NCI-H510A (cell line): ENCODE measurements at places on chromosomes 3 and 15.
A peak's percentile ranks its signal among the peaks of the same experiment; 100 is the strongest.

GRCh38 chr15:50814634-50815033, 49.1 kb upstream of the SPPL2A start:
- no peak for DNase-seq

DNA sequence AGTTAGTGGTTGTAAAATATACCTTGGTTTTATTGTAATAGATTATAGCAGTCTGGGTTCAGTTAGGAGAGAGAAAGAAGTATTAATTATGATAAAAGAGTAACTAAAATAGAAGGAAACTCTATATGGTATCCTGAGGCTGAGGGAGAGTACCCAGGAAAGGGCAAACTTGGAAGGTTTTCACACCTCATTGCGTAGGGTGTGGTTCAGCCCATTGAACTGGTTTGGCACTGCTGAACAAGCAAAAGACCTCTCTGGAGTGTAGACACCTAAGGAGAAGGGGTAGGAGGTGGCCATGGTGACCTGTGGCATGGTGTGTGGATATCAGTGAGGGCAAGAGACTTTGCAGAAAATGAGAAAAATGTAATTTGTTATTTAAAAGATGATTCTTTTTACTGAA, 63.5 kb downstream of the STT3B start:
- DNase-seq = no peak

GRCh38 chr3:192857260-192857661, 60.4 kb downstream of the MB21D2 start:
- no peak for DNase-seq

DNA sequence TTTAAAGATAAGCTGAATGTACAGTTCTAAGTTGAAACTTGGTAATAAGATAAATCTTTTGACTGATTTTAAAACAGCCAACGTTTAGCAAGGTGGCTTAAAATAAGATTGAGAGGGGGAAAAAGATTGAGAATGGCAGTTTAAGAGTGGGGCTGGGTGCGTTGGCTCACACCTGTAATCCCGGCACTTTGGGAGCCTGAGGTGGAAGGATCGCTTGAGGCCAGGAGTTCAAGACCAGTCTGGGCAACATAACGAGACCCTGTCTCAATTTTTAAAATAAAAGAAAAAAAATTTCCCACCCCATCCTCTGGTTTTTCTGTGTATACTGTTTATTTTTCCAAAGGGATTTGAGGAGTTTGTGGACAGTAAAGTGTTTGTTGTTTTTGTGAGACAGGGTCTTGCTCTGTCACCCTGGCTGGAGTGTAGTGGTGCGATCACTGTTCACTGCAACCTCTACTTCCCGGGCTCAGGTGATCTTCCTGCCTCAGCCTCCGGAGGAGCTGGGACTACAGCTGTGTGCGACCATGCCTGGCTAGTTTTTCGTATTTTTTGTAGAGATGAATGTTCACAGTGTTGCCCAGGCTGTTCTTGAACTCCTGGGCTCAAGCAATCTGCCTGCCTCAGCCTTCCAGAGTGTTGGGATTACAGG, 3.0 kb downstream of the MAPK6 start:
- DNase-seq = no peak

- no peak for DNase-seq
Measured at GRCh38 chr3:7964899-7965298, 536.7 kb upstream of the LMCD1 start.

GRCh38 chr3:172449466-172450149, 1.4 kb upstream of the GHSR start:
- DNase-seq = no peak

- no peak for DNase-seq
Measured at GRCh38 chr3:16332904-16333426, 68.0 kb downstream of the OXNAD1 start.

- DNase-seq = no peak
Measured at GRCh38 chr3:128344052-128344735, 122.5 kb downstream of the DNAJB8 start.

DNA sequence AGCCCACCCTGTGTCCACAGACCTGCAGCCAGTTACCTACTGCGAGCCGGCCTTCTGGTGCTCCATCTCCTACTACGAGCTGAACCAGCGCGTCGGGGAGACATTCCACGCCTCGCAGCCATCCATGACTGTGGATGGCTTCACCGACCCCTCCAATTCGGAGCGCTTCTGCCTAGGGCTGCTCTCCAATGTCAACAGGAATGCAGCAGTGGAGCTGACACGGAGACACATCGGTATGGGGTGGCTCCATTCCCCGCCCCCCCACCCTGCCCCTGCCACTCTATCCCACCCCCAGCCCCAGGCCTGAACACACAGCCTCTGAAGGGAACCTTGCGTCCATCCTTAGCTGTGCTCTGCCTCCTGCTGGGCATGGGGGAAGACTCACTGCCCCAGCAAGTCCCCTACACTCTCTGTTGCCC, 73.2 kb downstream of the AAGAB start:
- no peak for DNase-seq

GRCh38 chr3:174198199-174198598, 660.9 kb upstream of the NAALADL2 start:
- no peak for DNase-seq

- DNase-seq = no peak
Measured at GRCh38 chr3:170429050-170429449, 10.4 kb downstream of the CLDN11 start.

DNA sequence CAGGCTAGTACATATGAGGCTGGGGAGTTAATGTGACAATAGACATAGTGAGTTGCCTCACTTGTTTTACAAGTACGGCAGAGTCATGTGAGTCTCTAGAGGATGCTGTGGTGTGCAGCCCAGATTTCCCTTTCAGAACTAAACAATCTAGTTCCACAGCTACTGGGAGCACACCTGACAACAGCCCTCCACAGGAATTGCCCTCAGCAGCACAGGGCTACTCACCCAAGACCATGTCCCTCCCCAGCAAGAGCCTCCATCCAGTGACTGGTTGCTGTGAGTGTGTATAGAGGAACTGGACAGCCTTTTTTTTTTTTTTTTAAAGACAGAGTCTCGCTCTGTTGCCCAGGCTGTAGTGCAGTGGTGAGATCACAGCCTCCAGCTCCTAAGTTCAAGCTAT, 40.2 kb upstream of the UBE2E2 start:
- no peak for DNase-seq

- peak; percentile 16 for DNase-seq
Measured at GRCh38 chr3:20320489-20320888, 134.5 kb upstream of the SGO1 start.

DNA sequence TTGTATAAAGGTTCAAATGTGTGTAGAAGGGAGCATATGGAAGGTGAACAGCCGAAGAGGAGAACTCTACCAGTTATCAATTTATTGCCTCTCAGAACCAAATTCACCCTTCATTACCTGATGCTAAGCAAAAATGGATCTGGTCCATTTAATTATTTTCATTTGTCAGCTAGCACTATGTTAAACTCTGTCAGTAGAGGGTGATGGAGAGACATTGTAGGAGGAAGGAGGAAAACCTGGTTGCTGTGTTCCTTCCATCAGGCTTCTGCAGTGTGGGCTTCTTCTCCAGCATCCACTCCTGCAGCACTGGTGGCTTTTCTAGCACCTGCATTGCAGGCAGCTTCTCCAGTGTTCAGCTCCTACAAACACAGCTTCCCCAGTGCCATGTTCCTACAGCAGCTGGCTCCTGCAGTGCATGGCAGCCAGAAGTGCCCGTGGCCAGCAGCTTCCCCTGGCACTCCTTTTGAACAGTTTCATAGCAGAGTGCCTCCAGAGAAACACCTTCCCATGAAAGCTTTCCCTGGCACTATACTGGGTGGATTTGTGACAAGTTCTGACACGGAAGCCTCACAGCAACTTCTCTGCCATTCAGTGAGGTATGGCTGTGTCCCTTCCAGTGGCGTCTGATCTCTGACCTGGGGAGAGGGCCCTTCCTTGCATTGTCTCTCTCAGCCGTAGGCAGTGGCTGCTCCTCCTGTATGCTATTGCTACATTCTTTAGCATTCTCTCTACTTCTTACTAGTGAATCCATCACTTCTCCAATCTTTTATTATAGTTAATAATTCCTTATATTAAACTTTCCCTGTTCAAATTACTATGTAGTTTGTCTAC, 14.6 kb upstream of the IL17RD start:
- no peak for DNase-seq

- DNase-seq = no peak
Measured at GRCh38 chr3:157755233-157755632, 252.0 kb upstream of the VEPH1 start.

- peak; percentile 13 for DNase-seq
Measured at GRCh38 chr3:30934208-30934550, 39.7 kb upstream of the GADL1 start.

- no peak for DNase-seq
Measured at GRCh38 chr3:11850003-11850402, 3.3 kb upstream of the TAMM41 start.

DNA sequence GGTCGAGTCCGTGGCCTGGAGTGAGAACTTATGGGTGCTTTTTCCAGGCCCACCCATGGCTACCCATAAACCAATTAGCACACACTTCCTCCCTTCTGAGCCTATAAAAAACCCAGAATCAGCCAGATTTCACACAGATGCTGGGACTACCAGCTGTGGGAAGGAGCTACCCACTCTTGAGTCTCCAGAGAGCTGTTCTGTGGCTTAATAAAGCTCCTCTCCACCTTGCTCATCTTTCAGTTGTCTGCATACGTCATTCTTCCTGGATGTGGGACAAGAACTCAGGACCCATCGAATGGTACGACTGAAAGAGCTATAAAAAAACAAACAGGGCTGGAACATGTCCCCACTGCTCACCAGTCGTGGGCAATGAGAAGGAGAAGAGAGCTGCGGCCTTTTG, 555.4 kb upstream of the CCDC54 start:
- no peak for DNase-seq
